ENCODE measurements at places on chromosomes 2 and 18.
A peak's percentile ranks its signal among the peaks of the same experiment; 100 is the strongest.

GRCh38 chr2:133607679-133608078, 39.4 kb upstream of the NCKAP5 start:
- no peak for DNase-seq

- DNase-seq, result no peak
Measured at GRCh38 chr2:9231291-9232165, 24.9 kb downstream of the ASAP2 start.

GRCh38 chr2:126723281-126723815, 67.4 kb downstream of the GYPC start:
- no peak for DNase-seq

- no peak for DNase-seq
Measured at GRCh38 chr2:119487434-119488244, 36.6 kb downstream of the SCTR start.

DNA sequence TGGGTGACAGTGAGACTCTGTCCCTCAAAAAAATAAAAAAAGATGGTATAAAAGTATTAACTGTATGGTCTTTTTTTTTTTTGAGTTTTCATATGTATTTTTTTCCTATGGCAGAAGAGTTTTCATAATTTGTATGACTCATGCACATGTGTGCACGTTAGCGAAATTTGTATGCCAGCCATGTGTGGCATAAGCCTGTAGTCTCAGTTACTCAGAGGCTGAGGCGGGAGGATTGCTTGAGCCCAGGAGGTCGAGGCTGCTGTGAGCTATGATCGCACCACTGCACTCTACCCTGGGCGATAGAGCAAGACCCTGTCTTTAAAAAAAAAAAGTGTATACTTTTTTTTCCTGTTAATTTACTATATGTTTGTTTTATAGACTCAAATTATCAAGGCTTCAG, 160.8 kb downstream of the TGIF1 start:
- no peak for DNase-seq

- peak; percentile 47 for DNase-seq
Measured at GRCh38 chr2:222708274-222708710, 36.8 kb downstream of the MOGAT1 start.

- DNase-seq, result no peak
Measured at GRCh38 chr18:48442761-48443160, 33.6 kb upstream of the ZBTB7C start.

DNA sequence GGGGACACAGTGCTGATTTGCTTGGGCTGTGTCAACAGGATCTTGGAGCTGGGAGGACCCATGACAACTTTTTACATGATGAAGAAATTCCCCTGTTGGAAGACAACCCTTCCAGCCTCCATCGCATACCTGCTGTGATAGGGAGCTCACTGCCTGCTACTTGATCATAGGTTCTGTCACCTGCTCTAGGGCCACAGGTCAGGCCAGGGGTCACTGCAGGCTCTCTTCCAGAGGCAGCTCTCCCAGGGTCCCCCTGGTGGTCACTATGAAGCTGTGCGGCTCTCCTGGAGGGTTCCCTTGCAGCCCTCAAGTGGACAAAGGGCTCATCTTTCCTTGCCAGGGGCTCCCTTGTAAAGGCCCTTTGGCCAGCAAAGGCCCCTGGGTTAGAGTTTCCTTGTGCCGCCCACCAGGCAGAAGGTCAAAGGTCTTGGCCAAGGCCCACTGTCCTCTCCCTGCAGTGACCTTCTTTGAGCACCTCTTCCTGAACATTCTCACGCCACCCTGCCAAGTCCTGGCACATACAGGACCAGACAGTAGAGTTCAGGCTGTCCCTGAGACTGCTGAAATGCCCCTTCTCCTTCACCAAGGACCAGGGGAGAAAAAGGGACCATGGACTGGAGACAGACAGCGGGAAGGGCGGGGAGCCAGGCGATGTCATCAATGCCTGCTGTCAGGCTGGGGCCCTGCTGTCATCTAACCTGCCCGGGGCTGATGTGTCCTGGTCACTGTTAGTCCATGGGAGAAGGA, 345.1 kb downstream of the DYSF start:
- peak; percentile 70 for DNase-seq

DNA sequence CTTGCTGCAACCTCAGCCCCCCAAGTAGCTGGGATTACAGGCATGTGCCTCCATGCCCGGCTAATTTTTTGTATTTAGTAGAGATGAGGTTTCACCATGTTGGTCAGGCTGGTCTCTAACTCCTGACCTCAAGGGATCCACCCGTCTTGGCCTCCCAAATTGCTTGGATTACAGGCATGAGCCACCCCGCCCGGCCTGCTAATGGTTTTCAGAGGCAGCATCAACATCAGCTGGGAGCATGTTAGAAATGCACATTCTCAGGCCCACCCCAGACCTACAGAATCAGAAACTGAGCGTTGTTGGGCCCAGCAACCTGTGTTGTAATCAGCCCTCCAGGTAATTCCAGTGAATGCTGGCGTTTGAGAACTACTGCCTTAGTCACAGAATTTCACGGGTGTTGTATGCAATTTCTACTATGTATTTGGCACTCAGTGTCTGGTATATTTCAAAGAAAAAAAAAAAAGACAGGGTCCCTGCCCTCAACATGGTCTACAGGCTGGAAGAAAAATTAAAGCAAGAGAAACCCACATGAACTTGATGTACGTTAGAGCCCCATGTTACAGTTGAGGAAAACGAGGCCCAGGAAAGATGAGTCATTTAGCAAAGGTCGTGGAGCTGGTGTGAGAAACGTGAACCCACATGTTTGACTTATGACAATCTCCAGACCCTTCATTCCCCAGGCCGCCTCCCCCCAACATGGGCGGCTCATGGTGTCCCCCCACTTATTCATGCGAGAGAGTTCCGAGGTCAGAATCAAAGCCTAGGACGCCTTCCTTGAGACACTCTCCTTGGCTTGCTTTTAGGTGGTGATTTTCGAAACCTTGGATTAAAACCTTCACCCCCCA, 35.3 kb downstream of the SH3BP4 start:
- DNase-seq, result no peak

- no peak for DNase-seq
Measured at GRCh38 chr2:240917684-240918257, 11.6 kb downstream of the CROCC2 start.

- DNase-seq, result no peak
Measured at GRCh38 chr2:88250404-88250803, 80.3 kb downstream of the THNSL2 start.

DNA sequence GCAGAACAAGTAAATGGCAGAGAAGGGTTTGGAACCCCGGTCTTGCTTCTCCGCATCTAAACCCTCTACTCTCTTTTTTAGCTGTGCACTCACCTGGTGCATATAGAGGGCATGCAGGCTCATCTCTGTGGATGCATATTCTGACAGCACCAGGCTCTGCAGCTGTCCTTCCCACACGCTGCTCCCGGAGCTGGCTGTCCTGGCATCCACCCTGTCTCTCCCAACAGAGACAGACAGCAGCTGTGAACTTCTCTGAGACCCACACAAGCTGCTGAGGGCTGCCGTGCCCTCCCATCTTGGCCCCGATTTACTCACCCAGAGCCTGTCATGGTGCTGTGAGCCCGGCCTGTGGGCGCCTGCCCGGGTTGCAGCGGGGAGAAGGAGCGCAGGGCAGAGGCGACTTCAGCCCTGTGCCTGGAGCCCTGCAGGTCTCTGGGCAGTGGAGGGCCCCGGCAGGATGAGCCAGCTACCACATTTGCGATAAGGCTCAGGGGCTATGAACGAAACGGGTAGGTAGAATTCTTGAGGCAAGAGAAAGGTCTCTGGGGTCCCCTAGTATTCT, 3.3 kb upstream of the ABCB6 start:
- DNase-seq, result no peak

DNA sequence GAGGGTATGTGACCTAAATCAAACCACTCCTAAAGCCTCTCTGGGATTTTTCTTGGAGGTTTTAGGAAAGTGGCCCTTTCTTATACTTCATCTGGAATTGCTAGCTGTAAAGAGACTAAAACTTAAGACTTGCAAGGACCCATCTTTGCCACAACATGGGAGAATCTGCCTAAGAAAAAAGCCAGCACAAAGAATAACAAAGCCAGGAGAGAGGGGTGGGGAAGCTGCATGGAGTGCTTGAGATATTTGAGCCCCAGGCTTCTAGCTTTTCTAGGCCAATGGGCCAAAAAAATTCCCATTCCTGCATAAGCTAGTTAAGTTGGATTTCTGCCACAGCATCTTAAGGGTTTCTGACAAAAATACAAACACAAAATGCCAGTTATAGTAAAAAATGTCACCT, 38.5 kb upstream of the LYPD6 start:
- DNase-seq, result no peak

DNA sequence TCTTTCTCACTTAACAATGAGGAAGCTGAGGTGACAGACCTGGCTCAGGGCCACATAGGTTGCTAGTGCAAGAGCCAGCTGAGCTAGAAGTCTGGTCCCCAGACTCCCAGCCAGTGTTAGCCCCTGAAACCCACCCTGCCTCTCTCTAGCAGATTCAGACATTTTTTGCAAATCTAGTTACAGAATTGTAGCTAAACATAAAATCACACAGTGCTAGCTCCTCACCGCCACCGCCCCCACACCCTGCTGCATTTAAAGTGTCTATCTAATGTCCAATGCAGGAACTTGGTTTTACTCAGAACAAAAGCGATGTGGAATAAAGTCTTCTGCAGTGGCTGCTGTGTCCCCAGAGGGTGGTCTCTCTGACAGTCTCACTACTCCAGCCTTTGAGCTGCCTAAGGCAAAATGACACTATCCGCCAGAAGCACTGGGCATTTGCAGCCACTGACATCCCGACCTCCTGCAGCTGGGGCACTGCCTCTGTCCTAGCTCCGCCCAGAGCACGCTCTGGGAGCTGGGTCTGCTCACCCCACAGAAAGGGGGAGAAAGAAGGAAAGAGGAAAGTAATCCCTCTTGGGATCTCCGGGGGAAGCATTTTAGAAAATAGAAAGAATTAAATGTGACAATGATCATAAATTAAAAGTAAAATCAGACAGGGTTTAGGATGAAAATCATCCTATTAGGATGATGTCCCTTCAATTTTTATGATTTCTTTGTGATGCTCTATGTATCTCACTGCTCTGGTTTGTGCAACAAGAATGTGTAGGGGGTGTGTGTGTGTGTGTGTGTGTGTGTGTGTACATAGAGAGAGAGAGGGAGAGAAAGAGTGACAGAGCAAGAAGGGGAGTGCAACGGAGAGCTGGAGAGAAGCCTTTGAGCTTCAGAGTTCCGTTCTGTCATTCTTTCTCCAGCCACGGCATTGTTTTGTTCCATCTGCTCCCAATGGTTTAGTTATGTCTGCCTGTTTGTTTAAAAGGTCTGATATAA, 50.5 kb upstream of the ST8SIA3 start:
- no peak for DNase-seq

DNA sequence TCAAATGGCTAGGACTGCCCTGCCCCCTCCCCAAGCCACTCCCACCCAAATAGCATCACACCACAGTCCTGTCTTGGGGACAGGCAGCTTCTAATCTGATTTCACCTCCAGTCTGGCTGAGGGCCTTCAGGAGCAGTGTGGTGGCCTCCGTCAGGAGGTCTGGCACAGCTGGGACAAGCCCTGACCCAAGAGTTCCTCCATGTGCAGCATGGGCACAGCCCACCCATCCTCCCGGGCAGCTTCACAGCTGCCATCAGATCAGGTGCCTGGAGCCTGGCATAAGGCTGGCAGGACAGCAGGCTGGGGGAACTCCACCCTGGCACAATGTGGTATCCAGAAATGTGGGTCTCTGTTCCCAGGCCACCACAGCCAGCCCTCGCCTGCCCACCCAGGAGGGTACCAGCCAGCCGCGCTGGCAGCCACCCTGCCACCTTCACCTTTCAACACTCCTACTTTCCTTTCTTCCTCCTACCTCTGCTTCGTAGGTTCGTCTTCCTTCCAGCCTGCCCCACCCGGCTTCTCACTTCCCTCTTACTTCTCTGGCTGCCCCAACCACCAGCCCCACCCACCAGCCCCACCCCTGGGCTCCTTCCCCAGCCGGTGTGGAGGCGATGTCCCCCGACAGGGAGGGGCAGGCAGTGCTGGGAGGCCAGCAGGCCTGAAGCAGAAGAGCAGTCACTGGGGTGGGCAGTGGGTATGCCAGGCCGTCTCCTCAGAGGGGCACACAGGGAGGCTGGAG, at the start of gene CAPG:
CAPG (minus strand) TSS at position 522 of the 739 bp plus-strand sequence. CDS start 8,221 bp downstream, outside the sequence.
- DNase-seq, result no peak

DNA sequence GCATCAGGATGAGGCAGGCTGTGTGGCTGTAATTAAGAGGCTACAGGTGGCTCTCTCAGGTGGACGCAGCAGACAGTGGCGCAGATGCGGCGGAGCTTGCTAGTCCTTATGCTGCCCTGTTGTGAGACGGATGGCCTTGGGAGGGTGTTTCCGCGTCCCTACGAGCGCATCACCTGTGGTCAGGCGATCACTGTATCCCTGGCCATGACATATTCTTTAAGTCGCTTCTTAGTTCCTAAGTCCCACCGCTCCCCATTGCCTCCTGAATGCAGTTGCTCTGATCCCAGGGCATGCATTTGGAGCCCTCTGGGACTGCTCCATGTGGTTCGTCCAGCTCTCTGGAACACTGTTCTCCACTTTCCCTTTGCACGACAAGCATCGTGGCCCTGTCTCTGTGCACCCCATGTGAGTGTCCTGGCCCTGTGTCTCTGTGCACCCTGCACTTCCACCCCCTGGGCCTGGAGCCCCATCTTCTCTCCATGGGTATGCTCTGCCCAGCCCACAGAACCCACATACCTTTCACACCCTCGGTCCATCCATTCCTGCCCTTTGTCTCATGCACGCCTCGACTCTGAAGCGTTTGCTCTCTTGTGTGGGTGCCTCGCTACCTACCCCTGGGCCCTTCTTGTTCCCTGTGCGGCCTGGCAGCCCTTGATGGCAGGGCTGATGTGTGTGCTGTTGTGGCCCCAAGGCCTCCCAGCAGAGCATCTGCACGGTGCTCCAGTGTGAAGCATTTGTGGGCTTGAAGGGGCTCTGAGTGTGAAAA, 74.4 kb downstream of the SH3RF3 start:
- no peak for DNase-seq

DNA sequence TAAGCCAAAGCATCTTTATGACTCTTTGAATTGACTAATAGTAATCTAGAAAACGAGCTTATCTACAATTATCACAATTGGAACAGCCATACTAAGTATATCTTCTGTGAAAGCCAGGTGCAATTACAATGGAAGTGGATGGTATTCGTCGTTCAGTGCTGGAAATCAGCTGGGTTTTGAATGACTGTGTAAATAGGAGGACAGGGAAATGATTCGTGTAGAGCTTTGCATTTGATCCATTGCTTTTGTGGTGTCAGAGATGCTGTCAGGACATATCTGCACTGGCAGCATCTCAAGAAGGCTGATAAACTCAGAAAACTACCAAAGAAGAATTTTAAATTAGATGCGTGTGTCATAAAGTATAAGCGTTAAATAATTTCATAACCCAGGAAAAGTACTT, 187.1 kb downstream of the ZNF407 start:
- DNase-seq, result no peak

DNA sequence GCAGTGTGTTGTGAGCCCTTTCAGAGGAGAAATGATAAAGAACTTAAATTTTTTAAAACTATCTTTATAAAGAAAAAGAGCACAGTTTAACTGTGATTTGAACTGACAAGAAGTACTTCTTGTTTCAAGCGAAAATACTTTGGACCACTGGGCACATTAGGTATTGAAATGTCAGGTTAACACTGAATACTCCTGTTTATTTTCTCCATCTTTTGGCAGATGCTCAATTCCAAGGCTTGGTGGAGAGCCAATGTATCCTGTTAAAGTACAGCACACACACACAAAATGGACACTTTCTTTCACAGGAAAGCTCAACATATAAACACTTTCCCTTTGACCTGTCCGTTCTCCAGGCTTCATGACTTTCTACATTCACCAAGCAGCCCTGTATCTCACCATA, 32.6 kb upstream of the SP3 start:
- DNase-seq, result no peak

GRCh38 chr18:64714086-64714485, 565.2 kb upstream of the LINC00305 start:
- no peak for DNase-seq

Data from HTR-8/SVneo (cell line).